ENCODE measurements at places on chromosomes 3 and 15.

DNA sequence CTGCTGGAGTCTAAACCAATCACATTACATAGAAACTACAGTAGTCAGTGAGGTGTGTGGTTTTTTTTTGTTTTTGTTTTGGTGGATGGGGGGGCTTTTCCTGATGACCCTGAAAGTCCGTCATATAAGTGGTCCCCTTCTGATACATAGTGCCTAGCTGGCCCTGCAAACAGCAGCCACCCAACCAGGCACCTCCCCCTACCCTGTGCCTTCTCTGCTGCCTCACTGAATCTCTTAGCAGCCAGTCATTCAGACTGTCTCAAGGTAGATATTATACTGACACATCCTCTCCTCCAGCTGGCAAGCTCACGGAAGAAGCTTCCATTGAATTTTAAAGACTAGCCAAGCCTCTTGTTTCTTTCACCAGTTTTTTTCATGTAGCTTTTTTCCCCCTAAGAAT lies 21.4 kb downstream of the SYN2 start:
- no peak for DNase-seq

DNA sequence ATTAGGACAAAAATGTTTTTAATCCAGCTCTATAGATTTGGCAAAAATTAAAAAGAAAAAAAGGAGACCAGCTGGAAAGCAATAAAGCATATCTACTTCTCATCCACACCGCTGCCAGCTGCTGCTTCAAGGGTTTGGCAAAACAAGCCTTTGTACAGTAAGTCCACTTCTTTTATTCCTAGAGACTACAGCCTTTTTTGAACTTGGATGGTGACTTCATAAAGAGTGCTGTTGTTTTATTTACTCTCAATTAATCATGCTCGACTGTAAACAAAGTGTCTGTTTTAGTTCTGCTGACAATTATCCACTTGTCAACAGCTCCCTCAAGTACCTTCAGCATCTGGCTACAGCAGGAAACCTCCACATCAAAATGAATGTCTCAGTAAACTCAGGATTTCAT lies 12.3 kb upstream of the FOXB1 start:
- DNase-seq = no peak

- no peak for DNase-seq
Measured at GRCh38 chr3:168295027-168295426, 199.3 kb upstream of the GOLIM4 start.

DNA sequence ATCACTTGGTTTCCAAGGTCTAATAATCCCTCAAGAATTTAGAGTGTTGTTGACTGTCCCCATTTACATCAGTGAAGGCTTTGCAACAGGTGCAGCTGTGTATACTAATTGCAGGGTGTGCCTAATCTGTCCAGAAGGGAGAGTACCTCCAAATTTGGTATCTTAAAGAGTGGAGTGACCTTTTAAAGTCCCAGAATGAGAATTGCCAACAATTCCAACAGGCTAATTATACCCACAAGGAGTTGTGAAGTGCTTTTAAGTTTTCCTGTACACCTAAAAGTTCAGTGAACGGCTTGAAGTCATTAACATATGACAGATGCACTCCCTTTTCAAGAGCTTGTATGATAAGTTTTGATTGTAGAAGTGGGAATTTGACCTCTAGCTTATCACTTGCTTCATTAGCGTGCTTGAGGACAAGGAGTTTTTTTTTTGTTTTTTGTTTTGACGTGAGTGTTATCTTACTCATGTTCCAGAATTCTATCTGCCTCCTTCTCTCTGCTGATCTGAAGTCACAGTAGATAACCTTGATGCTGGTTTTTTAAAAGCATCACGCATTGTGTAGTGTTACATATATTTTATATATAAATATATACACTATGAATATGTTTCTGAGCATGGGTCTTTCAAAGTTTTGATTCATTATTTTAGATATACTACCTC lies 26.3 kb downstream of the CDIN1 start:
- no peak for DNase-seq

- DNase-seq = no peak
Measured at GRCh38 chr3:197021729-197022404, 7.8 kb downstream of the MELTF start.

DNA sequence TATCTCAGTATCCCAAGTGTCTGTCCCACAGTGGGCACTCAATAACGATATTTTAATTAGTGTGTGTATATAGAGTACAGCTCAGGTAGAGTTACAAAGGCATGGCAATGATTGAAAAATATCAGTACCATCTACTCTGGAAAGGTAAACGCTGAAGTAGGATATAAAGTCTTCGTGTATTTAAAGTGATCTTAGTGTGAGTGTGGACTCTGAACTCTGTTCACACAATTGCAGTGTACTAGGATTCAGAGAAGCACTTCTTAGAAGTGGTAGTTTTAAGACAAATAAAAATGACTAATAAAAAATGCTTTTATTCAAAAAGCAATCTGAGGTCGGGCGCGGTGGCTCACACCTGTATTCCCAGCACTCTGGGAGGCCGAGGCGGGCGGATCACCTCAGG lies 62.9 kb upstream of the RAP2B start:
- no peak for DNase-seq

- DNase-seq = no peak
Measured at GRCh38 chr15:43934480-43934879, 107.7 kb downstream of the WDR76 start.

- DNase-seq = peak; percentile 29
Measured at GRCh38 chr3:5056111-5056391, 66.0 kb upstream of the ARL8B start.

DNA sequence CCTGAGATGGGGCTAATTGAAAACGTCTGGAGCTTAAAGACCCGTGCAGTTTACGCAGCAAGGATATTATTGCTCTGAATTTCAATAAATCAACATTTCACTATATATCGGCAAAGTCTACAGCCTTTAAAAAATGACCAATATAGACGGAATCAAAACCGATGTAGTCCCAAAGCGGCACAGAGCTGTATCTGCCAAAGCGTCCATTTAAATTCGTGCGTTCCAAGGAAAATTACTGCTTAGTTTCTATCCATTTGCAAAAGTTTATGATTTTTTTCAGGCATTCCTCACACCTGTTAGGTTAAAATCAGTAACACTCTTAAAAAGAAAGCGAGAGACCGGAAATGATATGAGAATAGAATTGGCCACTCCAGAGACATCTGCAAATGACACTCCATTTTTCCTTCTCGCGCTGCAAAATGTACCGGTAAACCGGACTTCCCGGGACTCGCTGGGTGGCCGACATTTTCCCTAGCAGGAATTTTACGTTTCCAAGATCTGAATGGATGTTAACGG lies 777 bp upstream of the EIF4A2 start:
- no peak for DNase-seq

GRCh38 chr3:124557433-124558232 lies 172.6 kb upstream of the UMPS start:
- DNase-seq = peak; percentile 59

GRCh38 chr15:44769521-44769920 lies 33.2 kb downstream of the TRIM69 start:
- no peak for DNase-seq

GRCh38 chr3:187352581-187353575 lies 15.3 kb upstream of the RTP4 start:
- peak; percentile 31 for DNase-seq

- peak; percentile 43 for DNase-seq
Measured at GRCh38 chr15:100879464-100880138, at the start of gene ALDH1A3. Gene ALDH1A3 (plus strand): TSS chr15:100879831. CDS start chr15:100879908, 77 bp downstream.

DNA sequence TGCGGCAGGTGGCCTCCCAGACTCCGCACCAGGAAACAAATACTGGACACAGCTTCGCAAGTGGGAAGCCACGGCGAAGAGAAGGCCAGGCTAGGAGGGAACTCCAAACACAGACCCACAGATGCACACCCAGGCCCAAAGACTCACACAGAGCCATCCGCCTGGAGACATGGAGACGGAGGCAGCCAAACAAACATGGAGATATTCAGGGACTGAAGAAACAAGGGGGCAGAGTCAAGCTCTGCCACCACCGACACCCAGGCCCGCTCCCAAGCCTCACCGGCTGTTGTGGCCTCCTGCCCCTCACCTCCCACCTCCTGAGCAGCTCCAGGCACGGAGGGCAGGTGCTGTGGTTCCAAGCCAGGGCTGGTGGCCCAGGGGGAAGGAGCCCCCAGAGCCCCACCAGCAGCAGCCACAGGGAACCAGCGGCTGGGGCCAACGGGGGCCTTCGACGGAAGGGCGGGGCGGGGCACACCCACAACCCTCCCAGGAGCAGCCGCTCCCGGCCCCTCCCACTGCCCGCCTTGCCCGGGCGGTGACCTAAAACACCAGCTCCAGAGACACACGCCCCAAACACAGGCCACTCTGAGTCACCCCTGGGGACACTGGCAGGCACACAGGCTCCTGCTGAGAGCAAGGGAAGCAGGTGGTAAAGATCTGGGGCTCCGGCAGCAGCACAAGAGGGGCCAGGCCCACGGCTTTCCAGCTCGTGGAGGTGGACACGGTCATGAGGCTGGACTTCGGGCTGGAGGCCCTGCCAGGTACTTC lies 31.9 kb downstream of the TNK2 start:
- DNase-seq = no peak

GRCh38 chr3:10263646-10264363 lies 15.5 kb downstream of the TATDN2 start:
- DNase-seq = peak; percentile 33

DNA sequence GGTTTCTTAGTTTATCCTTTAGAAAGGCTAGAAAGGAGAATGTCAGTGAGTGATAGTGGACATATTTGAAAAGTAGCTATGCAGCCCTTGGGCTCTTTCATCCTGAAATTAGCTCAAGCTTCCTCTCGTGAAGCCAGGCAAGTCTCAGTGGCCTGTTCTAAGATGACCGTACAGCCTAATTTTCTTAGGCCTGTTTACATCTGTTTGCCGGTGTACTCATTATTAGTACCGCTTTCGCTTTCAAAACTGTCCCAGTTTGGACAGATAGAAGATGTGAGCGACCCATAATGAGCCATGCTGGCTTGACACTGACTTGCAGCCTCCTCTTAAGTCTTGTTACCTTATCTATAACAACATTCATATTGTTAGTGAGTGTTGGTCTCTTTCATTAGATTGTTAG lies 5.7 kb upstream of the ARL14 start:
- no peak for DNase-seq

GRCh38 chr15:46778876-46779275 lies 938.4 kb upstream of the SEMA6D start:
- no peak for DNase-seq

GRCh38 chr3:182989566-182989965 lies 9.2 kb upstream of the DCUN1D1 start:
- DNase-seq = no peak

- no peak for DNase-seq
Measured at GRCh38 chr3:42979044-42979972, at the start of gene GASK1A. Gene GASK1A (plus strand): TSS chr3:42979311. CDS start chr3:42979643, 332 bp downstream.

DNA sequence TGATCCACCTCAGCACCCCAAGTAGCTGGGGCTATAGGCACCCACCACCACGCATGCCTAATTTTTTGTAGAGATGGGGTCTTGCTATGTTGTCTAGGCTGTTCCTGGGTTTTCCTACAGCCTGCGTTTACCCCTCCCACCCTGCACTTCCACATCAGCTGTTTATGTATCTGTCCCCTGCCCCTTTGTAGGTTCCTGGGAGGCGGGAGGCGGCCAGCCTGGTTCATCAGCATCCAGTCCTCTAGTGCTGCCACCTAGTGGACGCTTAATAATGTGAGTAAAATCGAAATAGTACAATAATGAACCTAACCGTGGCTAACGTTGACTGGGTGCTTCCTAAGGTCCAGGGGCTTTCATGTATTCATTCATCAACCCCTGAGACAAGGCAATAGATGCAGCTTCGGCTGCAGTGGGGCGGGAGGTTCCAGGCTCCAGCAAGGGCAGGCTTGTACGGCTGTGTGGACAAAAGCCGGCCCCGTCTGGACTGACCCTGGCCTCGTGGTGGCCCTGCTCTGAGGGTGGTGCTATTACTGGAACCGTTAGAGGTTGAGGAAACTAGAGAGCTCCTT lies 1.2 kb upstream of the LCTL start:
- DNase-seq = peak; percentile 50

DNA sequence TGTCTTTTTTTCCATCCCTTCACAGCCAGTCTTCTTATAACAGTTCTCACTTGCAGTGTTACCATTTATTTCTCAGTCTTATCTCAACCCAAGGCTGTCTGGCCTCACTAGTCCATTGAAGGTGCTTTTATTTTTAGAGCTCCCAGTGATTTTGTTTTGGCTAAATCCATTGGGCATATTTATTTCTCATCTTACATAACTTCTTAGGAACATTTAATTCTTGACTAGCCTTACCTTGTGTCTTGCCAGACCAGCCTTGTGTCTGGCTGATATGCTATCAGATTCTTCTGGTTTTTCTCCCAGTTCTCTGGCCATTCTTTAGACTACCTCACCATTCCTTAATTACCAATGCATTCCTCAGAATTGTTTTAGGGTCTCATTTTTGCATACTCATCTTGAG lies 42.3 kb upstream of the TUSC7 start:
- DNase-seq = peak; percentile 0

GRCh38 chr3:17179381-17180205 lies 294.8 kb downstream of the PLCL2 start:
- peak; percentile 64 for DNase-seq

GRCh38 chr15:91919014-91919534 lies 65.6 kb downstream of the SLCO3A1 start:
- DNase-seq = peak; percentile 53

DNA sequence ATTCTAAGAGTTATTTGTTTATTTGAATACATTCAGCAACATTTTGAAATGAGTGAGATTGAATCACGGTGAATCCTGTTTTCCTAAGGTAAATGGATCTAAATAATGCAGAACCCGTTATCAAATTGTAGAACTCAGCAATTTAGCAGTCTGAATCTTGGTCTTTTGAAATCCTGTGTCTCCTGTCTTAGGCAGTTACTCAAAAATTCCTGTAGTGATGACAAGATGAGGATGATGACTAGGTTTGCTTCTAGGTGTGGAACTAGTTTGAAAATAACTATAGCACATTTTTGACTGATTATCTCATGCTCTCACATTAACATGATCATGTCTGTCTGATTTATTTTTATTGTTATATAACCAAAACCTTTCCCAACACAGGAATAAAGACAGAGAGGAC lies 115.0 kb downstream of the RAP2B start:
- DNase-seq = no peak

- DNase-seq = peak; percentile 27
Measured at GRCh38 chr15:90075420-90076289, 26.6 kb downstream of the IDH2 start.

- DNase-seq = no peak
Measured at GRCh38 chr3:5304789-5305683, 117.5 kb downstream of the EDEM1 start.

- no peak for DNase-seq
Measured at GRCh38 chr15:87656372-87656771, 600.2 kb downstream of the NTRK3 start.

DNA sequence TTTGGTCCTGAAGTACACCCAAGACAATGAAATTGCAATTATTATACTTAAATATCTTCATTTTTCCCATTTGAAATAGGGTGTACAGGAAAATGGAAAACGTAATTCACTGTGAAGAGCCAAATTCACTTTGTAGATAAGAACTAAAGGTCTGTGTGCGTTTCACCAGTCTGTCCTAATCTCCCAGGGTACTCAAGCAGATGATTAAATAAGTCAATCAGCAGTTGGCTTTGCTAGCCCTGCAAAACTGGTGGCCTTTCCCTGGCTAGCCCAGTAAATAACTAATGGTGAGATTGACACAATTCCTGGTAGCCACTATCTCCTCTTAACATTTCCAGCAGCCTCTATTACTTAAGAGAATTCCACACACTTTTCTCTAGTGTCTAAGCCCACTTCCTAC lies 389.3 kb downstream of the TBL1XR1 start:
- no peak for DNase-seq

Measured in astrocyte (in vitro differentiated cells and primary cell).